Hematopoietic multipotent progenitor cell (in vitro differentiated cells): ENCODE measurements at places on chromosomes 2 and 18. TPM values are rescaled to one million over a fixed set of nuclear protein-coding genes. Genes with fewer than 3 reads are reported as not detected.
A peak's percentile ranks its signal among the peaks of the same experiment; 100 is the strongest.

Gene SMYD1
- total RNA-seq: not detected

GRCh38 chr2:7020059-7020458 lies 102.8 kb downstream of the RNF144A start:
- DNase-seq: no peak

DNA sequence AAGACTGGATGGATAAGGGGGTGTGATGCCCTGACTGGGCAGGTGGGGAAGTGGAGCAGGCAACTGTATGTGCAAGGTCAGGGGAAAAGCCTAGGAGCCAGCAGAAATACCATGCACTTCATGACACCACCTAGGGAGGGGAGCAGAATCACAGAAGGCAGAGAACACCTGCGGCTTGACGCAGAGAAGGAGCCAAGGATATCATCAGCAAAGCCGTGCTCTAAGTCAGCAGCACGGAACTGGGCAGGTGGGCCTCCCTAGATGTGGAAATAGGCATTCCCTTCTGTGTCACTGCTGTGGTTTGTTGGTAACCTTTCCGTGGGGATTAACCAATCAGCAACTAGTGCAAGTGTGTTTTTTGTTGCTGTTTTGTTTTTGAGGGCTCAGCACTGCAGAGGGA lies 41.3 kb downstream of the HDLBP start:
- DNase-seq: no peak

- DNase-seq: no peak
Observed at GRCh38 chr2:200297989-200298388, 8.5 kb upstream of the SPATS2L start.

DNA sequence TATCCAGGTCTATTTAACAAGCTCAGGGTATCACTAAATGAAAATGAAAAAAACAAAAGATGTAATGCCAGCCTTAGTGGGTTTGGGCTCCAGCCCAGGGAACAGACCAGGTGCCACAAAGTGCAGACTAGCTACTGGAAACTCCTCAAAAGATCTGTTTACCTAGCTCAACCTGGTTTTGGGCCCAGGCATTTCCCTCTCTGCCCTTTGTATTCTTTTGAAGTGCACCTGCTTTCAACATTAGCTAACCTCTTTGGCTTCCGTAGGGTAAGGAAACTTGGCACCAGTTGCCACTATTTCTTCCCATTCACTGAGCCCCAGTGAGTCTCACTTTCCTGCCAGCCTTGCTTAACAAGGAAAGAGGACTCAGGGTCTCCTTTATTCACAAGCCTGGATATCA lies 123.6 kb upstream of the CDCA7 start:
- no peak for DNase-seq

Gene NGEF
- not detected for total RNA-seq

Gene GPR45
- not detected for total RNA-seq

DNA sequence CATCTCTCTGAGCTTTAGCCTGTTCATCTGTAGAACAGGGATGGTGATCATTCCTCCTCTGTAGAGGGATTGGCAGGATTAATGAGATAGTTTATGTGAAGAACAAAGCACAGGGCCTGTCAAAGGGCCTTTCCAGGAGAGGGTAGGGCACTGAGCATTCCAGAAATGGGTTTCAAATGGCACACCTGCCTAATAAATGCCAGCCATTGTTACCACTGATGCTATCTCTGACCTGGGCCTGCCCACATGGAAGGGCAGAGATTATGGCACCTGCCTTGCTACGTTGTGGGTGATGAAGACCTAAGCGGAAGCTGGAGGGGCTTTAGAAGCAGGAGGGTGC lies 31.0 kb upstream of the GMPPA start:
- DNase-seq: no peak

- DNase-seq: no peak
Observed at GRCh38 chr2:197134206-197134605, 176.4 kb downstream of the ANKRD44 start.

DNA sequence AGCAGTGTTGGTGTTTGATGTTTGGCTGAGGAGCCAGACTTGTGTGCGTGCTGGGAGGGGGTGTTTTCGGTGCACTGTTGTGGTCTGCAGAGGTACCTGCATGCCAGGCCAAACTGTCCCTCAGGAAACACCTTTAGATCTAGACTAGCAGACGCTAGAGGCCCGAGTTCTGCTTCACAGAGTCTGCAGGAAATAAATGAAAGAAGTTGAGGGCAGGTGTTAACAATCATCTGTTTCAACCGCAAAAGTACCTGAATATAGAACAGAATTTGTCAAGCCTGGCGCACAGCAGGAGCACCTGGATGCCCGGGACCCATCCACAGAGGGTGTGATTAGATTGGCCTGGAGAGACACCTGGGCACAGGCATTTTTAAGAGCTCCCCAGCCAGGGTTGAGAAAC lies 40.5 kb upstream of the REL start:
- DNase-seq: peak; percentile 94

GRCh38 chr2:33214436-33214835 lies 262.0 kb upstream of the RASGRP3 start:
- no peak for DNase-seq

DNA sequence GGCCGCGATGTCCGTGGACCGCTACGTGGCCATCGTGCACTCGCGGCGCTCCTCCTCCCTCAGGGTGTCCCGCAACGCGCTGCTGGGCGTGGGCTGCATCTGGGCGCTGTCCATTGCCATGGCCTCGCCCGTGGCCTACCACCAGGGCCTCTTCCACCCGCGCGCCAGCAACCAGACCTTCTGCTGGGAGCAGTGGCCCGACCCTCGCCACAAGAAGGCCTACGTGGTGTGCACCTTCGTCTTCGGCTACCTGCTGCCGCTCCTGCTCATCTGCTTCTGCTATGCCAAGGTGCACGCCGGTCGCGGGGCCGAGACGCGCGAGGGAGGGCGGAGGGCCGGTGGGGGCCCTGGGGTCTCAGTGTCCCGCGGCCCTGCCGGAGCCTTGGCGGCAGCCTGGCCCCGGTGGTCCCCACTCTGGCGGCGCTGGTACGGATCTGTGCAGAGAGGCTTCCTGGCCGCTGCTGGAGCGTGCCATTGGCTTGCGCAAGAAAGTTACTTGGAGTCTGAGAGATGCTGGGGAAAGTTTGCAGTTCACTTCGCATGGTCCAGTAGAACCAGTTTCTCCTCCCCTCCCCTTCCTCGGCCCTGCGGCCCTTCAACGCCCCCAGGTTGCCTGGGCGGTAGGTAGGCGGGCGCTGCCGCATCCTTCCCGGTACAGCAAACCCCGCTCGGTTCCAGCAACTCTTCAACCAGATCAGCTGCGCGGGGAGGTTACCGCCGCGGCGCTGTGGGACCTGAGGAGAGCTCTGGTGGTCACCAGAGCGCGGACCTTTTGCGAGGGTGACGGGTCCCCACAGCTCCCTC lies 1.5 kb downstream of the GALR1 start:
- no peak for DNase-seq

DNA sequence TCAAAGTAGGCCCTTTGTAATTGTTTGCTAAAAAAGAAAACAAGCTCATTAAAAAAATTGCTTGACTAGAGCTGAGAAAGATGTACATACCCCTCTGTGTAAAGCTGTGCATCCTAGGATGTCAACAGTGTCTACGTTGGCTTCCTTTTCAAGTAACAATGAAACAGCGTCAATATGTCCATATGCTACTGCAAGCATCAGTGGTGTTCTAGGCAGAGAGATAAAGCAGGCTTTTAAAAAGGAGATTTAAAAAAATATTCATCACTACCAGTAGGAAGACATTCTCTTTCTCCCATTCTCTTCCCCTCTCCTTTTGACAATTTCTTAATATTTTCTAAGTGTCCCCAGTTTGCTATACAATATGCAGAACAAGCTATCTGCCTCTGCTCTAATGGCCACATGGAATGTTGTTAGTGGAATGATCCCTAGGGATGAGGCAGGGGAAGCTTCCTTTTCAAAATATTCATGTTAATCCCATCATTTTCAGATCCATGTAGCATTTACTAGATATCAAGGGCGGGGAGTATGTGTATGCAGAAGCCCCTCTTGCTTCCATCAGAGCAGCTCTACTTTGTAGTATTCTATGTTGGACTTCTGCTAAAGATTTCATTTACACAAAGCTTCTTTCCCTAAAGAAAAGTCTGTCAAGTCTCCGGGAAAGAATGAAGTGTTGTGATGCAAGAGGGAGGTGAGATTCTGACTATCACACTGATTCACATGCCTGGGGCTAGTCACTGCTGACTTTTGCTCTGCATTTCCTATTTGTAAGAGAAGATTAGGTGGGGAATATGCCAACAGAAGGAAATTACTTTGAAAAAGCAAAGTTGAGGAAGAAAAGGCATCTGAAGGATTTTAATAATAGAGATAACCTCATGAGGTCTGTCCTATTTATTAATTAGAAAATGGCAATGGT lies 81.5 kb upstream of the PGAP1 start:
- DNase-seq: no peak

GRCh38 chr2:175430236-175430635 lies 248.7 kb upstream of the ATP5MC3 start:
- no peak for DNase-seq

DNA sequence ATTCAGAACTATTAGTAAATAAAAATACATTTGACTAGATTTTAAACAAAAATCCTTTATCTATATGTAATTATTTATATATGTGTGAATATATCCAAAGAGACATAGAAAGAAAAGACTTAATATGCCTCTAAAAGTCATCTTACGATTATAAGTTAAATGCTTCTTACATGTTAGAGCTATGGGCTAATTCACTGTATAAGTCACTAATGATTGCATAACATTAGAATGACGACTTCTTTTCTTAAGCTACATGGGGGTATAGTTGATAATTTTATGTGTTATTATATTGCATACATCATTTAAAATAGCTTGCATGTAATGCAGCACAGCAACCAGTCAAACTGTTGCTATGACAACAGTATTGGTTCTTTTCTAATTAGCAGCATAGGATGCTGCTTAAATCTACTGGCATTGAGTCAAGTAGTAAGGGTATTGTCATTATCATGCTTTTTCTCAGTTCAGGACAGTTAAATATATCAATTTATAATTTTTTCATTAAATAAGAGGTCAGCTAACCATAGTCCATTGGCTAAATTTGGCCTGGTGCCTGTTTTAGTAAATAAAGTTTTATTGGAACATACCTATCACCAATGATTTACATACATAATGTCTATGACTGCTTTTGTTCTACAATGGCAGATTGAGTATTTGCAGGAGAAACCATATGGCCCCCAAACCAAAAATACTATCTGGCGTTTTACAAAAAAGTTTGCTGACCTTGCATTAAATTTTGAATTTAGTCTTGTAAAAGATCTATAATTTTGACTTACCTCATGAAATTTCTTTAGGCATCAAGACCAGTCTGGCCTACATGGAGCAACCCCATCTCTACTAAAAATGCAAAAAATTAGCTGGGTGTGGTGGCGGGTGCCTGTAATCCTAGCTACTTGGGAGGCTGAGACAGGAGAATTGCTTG lies 207.7 kb upstream of the ZSWIM2 start:
- no peak for DNase-seq

- DNase-seq: no peak
Observed at GRCh38 chr2:42858140-42859005, 66.0 kb upstream of the HAAO start.

Gene ST8SIA3
- not detected for total RNA-seq

- DNase-seq: no peak
Observed at GRCh38 chr2:42922293-42922692, 129.9 kb upstream of the HAAO start.

GRCh38 chr18:275486-275885 lies 7.6 kb upstream of the THOC1 start:
- no peak for DNase-seq
